ENCODE measurements at places on chromosomes 11 and 22.
A peak's percentile ranks its signal among the peaks of the same experiment; 100 is the strongest.

DNA sequence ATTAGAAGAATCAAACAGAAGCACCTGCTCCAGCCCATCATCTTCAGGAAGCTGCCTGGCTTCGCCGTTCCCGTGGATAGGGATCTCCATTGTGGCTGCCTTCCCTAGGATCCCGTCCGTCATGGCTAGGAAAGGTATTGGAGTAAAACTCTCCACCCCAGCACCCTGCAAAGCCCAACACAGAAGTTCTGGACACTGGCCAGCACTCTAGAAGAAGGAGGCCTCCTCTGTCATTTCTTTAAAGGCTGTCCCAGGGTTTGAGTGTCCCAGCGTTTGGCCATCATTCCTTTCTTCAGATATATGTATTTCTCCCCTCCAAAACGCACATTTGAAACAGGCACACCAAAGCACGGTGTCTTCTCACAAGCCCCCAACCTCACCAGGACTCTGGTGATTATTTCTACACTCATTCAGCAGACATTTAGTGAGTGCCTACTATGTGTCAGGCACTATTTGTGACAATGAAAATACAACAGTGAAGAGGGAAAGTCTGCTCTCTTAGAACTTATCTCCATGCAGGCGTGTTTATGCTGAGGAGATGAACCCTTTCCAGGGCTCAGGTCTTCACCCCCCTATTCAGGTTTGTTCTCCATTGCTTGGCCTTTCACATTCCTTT is 724 bp downstream of the ARFIP2 start:
- DNase-seq = no peak

DNA sequence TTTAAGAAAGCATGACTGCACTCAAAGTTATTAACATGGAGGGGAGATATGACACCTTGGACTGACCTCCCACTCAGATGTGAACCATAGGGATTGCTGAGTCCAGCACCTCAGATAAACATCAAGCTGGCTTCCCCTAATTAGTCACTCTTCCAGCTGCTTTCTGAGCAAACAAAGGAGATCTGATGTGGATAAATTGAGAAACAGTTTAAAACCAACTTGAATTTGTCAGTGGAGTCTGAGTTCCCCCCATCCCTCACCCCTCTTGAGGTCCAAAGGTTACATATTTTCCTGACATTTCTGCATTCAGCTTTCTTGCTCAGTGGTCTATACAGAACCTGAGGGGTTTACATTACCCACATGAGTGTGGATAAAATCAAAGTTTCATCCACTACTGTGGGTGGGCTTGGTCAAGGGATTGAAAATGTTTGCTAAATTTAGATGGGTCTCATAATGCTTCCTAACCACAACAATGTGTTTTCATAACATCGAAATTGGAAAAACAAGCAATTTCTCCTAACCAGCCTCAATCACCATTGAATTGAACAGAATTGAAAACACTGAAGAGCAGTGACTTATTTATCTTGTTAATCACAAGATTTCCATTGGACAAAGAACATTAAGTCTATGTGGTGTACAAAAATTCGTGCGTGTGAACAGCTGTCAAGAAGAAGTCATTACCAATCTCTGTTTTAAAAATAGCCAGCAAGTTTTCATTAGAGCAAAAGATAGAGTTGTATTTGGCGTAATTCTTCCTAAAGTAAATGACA is 292.3 kb downstream of the METTL15 start:
- DNase-seq = no peak

DNA sequence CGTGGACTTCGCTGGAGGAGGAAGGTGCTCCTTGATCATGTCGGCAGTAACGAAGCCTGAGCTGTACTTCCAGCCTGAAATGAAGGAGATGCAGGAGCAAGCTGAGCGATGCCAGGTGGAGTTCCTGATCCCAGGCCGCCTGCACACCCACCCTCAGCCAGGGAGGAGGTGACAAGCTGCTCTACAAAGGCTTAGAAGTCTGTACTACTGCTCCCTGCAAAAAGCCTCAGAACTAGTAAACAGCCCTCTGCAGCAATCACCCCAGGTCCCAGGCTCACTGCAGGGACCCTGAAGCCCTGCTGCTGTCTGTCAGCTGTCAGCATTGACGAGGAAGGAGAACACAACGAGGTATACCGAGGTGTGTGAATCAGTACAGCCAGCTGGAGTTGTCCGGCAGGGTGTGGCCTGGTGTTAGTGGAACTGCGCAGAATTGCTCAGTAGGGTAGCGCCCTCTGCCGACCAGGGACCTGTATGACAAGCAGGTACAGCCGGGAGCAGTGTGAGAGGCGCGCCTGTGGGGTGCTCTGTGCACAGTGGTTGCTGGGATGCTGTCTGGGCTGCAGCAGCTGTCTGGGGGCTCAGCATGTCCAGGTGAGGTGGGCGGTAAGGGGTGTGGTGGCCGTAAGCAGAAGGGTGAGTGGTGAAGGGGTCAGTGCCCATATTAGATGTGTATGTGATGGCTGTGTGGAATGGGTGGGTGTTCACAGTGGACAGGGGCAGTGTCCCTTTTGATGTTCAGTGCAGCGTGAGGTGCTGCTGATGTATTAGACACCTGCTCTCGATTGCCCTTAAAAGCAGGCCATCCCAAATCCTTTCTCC is 7.6 kb downstream of the CYB5R2 start:
- peak; percentile 43 for DNase-seq

DNA sequence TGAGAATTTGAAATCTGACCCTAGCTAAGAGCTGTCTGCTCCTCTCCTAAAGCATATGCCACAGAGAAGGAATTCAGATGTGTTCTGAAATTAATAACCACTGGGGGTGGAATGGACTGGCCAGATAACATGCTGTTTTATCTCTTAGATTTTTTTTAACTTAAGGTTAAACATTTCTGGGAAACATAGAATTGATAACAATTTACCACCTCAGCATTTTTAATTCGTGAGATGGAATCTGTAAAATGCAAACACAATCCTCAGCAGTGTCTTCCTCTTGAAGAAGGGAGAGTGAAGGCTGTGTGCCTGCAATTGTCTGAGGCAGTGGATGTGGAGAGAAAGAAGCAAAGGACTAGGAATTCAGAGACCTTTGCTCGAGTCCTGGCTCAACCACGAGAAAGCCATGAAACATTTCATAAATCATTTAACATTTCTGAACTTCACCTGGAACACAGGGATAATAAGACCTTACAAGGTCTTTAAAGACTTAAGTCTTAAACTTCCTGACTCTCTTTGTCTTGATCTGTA is at the start of gene SLC5A12:
Gene SLC5A12 (minus strand): TSS at position 113 of the 528 bp plus-strand sequence. CDS start 346 bp downstream, outside the sequence.
- DNase-seq = no peak

DNA sequence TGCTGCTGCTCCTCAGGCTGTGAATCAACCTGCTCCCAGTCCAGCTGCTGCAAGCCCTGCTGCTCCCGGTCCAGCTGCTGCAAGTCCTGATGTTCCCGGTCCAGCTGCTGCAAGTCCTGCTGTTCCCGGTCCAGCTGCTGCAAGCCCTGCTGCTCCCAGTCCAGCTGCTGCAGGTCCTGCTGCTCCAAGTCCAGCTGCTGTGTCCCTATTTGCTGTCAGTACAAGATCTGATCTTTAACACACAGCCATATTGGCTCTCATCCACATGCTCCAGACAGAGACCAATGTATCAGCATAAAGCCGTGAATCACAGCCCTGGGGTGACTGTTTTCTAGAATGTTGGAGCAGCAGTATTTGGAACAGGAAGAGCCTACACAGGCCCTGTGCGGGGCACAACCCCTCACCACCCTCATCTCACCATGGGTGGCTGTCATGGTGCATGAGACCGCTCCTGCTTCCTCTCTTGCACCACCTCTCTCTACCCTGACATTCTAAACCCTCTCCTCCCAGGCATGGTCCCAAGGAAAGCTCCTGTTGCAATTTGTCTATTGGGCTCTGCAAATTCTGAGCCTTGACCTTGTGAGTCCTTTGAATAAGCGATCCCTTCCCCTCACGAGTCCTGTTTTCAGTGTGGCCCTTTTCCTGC is 3.5 kb downstream of the KRTAP5-10 start:
- no peak for DNase-seq
